Stimulated activated CD4-positive, alpha-beta T cell treated with anti-CD3 and anti-CD28 coated beads, Interleukin-2, amount 100 ng/mL, for 48 hours (primary cell): ENCODE measurements at places on chromosomes 5 and 9.

DNA sequence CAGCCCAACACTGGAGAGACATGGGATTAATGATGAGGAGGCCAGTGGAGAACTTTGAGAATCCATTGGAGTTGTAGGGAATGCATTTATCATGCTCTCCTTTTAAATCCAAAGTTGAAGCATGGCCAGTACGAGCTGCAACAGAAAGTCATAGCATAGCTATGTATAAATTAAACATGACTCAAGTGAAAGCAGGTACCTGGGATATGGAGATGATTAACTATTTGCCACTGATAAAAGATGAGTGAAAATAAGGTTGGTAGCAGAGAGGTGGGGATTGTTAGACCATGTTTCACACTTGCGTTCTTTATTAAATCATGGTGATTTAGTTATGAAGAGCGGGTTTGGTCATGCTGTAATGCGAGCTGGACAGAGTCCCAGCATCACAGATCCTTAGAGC, 189.6 kb downstream of the ARHGEF28 start:
- no peak for DNase-seq

DNA sequence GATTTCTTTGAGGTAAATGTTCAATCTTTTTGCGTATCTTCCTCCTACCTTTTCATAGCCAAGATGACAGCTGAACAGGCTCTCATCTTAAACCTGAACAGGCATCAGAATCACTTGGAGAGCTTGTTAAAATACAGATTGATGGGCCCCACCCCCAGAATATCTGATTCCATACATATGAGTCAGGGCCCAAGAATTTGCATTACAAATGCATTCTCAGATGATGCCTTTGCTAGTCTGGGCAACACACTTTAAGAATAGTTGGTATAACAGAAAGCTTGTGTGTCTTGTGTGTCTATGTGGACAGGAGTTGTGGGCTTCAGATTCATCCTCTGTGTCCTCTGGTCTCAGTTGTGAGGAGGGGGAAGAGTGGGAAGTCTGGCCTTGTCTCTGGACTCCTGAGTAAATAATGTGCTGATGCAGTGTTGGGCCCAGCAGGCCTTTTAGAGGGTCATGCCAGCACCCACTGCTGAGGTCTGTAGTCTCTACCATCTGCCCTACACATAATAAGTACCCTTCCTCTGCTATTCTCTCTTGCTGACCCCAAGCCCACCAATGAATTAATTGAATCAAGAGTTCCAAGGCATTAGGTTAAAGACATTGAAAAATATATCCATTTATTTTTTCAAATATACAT, 43.1 kb downstream of the PTCD2 start:
- DNase-seq = no peak

GRCh38 chr5:159533197-159533596, 202.9 kb upstream of the IL12B start:
- no peak for DNase-seq

DNA sequence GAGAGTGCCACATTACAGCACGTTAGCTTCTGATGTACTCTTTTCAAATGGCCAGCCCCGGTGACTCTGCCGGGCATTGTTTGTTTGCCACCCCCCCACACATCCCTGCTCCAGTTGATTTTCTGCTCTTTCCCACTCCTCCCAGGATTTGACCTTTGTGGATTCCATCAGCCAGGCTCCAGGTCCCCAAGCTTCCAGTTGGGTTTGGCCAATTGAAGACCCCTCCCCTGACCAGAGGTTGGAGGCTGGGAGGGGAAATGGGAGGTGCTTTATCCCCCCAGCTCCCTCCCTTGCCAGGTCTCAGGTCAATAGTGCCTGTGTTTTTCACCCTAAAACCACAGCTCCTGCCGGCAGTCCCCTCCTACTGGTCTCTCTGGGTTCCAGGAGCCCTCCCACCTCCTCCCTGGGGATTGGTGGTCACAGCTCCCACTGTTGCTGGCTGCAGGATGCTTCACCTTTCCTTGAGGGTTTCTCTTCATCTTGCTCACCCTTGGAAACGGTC, 34.9 kb downstream of the IRF1 start:
- DNase-seq = no peak

DNA sequence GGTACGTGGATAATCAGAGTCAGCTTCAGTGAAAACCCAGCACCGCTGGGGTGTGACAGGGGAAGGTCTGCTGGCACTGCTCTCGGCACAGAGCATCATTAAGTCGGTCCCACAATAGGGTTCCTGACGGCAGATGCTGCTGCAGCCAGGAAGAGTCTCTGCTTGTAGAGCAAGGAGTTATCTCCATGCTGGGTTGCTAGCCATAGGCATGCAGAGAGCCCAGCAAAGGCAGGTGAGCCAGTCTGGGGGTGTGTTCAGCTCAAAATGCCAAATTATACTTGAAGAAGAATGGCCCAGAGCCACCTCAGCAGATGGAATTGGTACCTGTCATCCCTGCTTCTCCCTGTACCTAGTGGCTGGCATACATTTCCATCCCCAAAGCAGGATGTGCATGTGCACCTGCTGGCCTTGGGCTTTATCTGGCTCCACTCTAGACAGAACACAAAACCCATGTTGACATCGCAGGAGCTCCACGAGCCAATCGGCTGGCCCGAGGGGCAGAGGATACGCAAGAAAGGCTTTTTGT, 100.8 kb downstream of the WDR41 start:
- no peak for DNase-seq
